ENCODE measurements at places on chromosomes 12 and 14.

DNA sequence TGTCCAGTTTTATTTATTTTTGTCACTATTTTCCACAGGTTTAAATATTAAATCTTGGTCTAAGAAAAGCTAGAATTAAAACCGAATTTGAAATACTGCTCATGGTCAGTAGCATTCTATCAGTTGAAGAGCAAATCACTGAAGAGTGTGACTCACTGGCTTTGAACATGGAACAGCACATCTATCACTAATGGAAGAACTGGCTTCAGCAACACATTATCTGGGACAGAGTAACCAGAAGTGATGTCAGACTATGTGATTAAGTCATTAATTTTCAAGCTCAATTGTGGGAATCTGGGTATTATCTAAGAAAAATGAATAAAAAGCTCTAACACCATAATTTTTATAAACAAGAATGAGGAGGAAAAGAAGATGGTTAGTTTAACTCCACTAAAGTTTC, 527.5 kb downstream of the TMTC2 start:
- no peaks in the 10 kb centered on the region for H3K36me3 ChIP-seq
- no peak for DNase-seq
- H3K27me3 ChIP-seq, result no peaks in the 10 kb centered on the region
- no peak overlapping the region for H3K27ac ChIP-seq
- H3K4me3 ChIP-seq, result no peak overlapping the region
- no peaks in the 10 kb centered on the region for H3K4me1 ChIP-seq

DNA sequence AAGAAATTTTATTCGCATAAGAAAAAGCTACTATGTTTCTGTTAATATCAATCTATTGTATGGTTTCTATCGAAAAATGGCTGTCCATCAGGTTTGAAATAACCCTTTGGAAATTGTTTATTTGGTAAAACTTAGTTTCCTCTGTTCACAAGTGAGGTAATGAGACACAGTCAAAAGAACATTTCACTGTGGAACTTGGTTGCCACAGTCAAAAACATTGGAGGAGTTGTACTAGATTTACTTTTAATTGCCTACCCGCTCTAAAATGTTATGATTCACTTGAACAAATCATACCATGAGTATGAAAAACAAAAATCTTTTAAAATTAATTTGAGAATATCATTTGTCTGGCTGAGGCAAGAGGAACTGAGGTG, 46.5 kb downstream of the ITPR2 start:
- DNase-seq, result no peak
- no peak overlapping the region for H3K27ac ChIP-seq
- H3K36me3 ChIP-seq, result peaks cover 26% of the 10 kb centered on the region
- no peak overlapping the region for H3K4me3 ChIP-seq

- H3K36me3 ChIP-seq, result no peaks in the 10 kb centered on the region
- H3K4me3 ChIP-seq, result no peak overlapping the region
- H3K27me3 ChIP-seq, result no peaks in the 10 kb centered on the region
These were observed 10.9 kb upstream of the PTGER2 start for GRCh38 chr14:52303236-52303635.

GRCh38 chr14:66650491-66650911, 142.6 kb downstream of the GPHN start:
- H3K27ac ChIP-seq, result no peak overlapping the region
- H3K27me3 ChIP-seq, result no peaks in the 10 kb centered on the region
- H3K4me3 ChIP-seq, result no peak overlapping the region
- H3K4me1 ChIP-seq, result peaks cover 5% of the 10 kb centered on the region
- DNase-seq, result no peak
- H3K36me3 ChIP-seq, result peaks cover 5% of the 10 kb centered on the region

DNA sequence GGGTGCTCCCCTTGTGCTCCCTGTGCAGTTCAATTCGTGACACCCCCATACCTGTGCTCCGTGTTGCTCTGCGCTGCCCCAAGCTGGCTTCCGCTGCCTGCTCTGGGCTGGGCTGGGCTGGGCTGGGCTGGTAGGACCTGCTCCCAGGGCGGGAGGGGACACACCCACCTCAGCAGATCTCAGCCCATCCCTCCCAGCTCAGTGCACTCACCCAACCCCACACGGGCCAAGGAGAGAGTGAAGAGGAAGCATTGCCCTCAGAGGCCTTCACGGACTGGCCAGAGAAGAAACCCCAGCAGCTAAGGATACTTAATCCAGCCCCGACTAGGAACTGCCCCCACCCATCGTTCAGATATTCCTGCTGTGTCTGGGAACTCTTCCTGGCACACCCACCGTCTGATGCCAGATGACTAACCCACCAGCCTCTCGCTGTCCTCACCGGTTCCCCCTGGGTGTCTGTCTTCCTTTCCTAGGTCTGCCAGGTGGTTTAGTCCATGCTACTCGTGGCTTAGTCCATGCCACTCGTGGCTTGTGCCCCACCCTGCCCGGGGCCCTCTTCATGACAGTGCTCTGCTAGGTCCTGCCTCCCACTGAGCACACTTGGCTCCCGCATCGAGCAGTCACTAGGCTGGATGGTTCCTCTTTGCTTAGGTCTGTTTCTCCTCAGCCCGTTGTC, at the start of gene LPAR5:
Gene LPAR5 (minus strand): TSS at position 104 of the 676 bp plus-strand sequence. CDS start 14,711 bp downstream, outside the sequence.
- H3K27me3 ChIP-seq, result no peaks in the 10 kb centered on the region
- peak; percentile 41 for DNase-seq
- H3K36me3 ChIP-seq, result no peaks in the 10 kb centered on the region
- peak within 1 kb of the TSS; percentile 93 for H3K27ac ChIP-seq
- peak within 1 kb of the TSS; percentile 91 for H3K4me3 ChIP-seq

DNA sequence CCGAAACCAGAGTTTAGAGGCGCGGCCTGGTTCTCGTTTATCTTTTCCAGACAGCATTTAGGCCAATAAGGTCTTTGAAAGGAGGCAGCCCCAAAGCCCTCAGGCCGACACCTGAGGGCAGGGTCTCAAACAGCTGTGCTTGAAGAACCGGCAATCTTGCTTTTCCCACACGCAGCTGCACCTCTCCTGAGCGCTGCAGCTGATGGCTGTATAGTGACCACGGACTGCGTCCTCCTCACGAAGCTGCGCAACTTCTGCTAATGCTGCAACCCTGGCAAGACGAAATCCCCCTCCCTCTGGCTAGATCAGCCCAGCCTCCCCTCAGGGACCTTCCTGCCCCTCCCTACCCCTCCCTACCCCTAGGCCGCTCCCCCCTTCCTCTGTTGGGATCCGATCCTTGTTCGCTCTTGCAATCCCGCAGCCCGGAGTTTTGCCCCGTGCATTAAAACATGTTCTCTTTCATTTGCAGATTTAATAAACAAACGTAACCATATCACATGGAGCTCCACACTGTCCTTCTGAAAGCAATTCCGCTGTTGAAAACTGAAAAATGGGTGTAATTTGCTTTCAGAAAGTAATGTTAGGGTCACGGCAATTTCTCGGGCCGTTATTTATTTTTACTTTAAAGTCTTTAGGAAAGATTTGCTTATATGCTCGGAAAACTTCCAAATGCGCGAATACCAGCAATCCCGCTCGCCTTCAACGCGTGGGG, 4.8 kb upstream of the PAX9 start:
- no peak overlapping the region for H3K27ac ChIP-seq
- no peak for DNase-seq
- H3K4me3 ChIP-seq, result peak overlapping the region; percentile 50
- H3K27me3 ChIP-seq, result peaks cover 80% of the 10 kb centered on the region
- H3K36me3 ChIP-seq, result peaks cover 2% of the 10 kb centered on the region

- H3K27ac ChIP-seq, result no peak overlapping the region
- no peak for DNase-seq
- peaks cover 22% of the 10 kb centered on the region for H3K4me1 ChIP-seq
- H3K4me3 ChIP-seq, result no peak overlapping the region
- H3K36me3 ChIP-seq, result no peaks in the 10 kb centered on the region
These were observed 491.1 kb upstream of the RGS6 start for GRCh38 chr14:71441126-71441525.

DNA sequence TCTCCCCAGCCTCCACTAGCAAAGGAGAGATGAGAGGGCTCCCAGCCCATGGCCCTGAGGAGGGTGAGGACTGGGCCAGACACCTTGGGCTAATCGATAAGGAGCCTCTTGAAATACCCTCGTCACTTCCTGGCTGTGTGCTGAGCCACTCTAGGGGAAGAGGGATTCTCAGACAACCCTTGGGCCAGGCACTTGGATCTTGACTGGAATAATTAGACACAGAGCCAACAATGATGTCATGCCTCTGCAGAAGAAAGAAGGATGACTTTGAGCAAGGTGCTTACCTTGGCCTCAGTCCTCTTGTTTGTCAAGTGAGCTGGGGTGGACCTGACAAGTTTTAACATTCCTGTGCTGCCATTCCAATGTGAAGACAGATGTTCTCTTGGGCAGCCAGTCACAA, 83.1 kb downstream of the LRRC74A start:
- H3K36me3 ChIP-seq, result no peaks in the 10 kb centered on the region
- H3K4me3 ChIP-seq, result peak overlapping the region; percentile 47
- peaks cover 17% of the 10 kb centered on the region for H3K4me1 ChIP-seq
- peak overlapping the region; percentile 89 for H3K27ac ChIP-seq
- DNase-seq, result no peak

- no peak for DNase-seq
- H3K27me3 ChIP-seq, result no peaks in the 10 kb centered on the region
- peaks cover 9% of the 10 kb centered on the region for H3K4me1 ChIP-seq
- H3K27ac ChIP-seq, result no peak overlapping the region
- no peak overlapping the region for H3K4me3 ChIP-seq
- H3K36me3 ChIP-seq, result peaks cover 8% of the 10 kb centered on the region
These were observed 198.6 kb downstream of the BCL11B start for GRCh38 chr14:99073431-99073830.

- H3K27me3 ChIP-seq, result peaks cover 3% of the 10 kb centered on the region
- no peak for DNase-seq
- no peaks in the 10 kb centered on the region for H3K36me3 ChIP-seq
- H3K4me1 ChIP-seq, result no peaks in the 10 kb centered on the region
- H3K27ac ChIP-seq, result no peak overlapping the region
These were observed 137.9 kb upstream of the ARID2 start for GRCh38 chr12:45591635-45592034.

DNA sequence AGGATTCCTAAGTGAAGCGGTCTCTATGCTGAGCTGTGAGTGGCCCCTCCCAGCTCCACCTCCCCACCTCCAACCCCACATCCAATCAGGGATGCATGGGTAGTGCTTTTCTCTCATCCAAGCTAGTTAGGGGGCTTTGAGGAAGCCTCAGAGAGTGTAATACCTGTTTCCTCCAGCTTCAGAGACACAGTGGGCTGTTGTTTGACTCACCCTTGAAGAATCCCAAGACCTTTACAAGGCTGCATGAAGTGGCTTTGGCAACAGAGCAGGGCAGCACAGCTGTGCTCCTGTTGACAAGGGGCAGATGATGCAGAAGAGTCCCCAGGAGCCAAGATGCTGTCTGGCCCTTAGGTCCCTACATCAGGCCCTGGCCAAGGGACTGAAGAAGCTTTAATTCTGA, 27.1 kb upstream of the CLMN start:
- H3K27ac ChIP-seq, result no peak overlapping the region
- H3K4me1 ChIP-seq, result no peaks in the 10 kb centered on the region
- no peaks in the 10 kb centered on the region for H3K36me3 ChIP-seq
- peaks cover 19% of the 10 kb centered on the region for H3K27me3 ChIP-seq
- H3K4me3 ChIP-seq, result no peak overlapping the region

DNA sequence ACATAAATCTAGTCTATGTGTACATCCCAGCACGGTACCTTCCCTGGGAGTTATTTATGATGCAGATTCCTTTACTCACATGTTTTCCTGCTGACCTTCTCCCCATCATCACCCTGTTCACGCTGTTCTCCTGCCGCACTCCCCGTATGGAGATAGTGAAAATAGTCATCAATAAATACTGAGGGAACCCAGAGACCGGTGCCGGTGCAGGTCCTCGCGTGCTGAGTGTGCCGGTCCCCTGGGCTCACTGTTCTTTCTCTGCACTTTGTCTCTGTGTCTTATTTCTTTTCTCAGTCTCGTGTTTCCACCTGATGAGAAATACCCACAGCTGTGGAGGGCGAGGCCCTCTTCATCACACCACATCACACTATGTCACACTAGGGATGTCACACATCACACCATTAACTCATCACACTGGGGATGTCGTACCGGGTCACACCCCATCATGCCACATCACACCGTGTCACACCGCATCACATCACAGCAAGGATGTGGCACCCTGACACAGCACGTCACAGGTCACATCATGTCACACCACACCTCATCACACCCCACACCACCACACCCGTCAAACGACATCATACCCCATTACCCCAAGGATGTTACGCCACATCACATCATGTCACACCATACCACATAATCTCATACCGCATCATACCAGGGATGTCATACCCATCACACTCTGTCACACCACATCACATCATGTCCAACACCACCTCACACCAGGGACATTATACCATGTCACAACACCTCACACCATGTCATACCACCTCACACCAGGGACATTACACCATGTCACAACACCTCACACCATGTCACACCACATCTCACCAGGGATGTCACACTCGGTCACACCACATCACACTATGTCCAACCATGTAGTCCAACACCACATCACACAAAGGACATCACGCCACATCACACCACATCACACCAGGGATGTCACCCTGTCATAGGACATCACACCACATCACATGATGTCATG, 207.0 kb downstream of the TMEM121 start:
- peaks cover 12% of the 10 kb centered on the region for H3K27me3 ChIP-seq
- H3K27ac ChIP-seq, result no peak overlapping the region
- H3K4me1 ChIP-seq, result no peaks in the 10 kb centered on the region
- no peak overlapping the region for H3K4me3 ChIP-seq

GRCh38 chr12:65655074-65655493, 169.2 kb upstream of the HMGA2 start:
- no peak overlapping the region for H3K4me3 ChIP-seq
- no peaks in the 10 kb centered on the region for H3K36me3 ChIP-seq

- H3K4me1 ChIP-seq, result no peaks in the 10 kb centered on the region
- no peak for DNase-seq
- no peak overlapping the region for H3K4me3 ChIP-seq
- H3K27ac ChIP-seq, result no peak overlapping the region
These were observed 601.8 kb downstream of the SLC16A7 start for GRCh38 chr12:60197589-60197988.

DNA sequence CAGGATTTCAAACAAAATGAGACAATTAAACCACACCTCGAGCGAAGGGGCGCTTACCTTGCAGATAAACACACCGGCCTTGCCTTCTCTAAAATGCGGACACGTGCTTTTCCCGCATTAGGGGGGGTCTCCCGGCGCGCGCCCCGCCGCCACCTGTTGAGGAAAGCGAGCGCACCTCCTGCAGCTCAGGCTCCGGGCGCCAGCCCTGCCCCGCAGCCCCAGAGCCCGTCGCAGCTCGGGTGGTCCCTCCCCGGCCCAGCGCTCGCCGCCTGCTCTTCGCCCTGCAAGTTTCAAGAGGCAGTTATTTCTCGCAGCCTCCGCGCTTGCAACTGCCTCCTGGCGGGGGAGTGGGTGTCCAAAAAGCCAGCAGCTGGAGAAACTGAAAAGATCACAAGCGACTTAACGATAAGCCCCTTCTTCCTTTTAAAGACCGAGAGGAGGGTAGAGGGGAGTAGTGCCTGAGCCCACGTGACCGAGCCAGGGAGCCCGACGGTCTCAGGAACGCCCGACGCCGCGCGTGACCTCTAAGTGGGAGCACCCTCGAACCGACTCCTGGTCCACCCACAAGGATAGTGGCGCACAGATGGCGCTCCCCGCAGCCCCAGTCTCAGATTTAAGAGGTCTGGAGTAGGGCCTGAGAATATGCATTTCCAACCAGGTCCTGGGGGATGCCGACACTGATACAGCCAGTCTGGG, at the start of gene ESR2:
Gene ESR2 (minus strand): TSS at position 396 of the 696 bp plus-strand sequence. CDS start 11,386 bp downstream, outside the sequence.
- DNase-seq, result peak; percentile 31
- no peaks in the 10 kb centered on the region for H3K4me1 ChIP-seq
- H3K27ac ChIP-seq, result no peak within 1 kb of the TSS
- H3K36me3 ChIP-seq, result no peaks in the 10 kb centered on the region
- peaks cover 15% of the 10 kb centered on the region for H3K27me3 ChIP-seq
